ENCODE measurements at places on chromosomes 3 and 15.

DNA sequence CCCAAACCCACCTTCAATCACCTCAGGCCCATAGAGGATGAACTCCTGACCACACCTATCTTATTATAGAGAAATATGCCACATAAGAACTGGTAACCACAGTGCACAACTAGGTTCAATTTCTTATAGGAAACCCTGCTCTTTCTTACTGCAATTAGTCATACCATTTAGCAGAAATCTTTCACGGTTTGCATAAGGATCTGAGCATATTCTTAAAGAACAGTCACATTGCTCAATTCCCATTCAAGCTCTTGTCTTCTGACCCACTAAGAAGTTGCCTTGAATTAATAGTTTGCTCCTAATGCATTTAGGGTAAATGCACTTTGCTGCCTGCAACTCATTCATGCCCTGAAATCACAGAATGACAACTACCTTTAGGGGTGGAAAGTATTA lies 9.2 kb downstream of the ERC2 start:
- no peak for DNase-seq

DNA sequence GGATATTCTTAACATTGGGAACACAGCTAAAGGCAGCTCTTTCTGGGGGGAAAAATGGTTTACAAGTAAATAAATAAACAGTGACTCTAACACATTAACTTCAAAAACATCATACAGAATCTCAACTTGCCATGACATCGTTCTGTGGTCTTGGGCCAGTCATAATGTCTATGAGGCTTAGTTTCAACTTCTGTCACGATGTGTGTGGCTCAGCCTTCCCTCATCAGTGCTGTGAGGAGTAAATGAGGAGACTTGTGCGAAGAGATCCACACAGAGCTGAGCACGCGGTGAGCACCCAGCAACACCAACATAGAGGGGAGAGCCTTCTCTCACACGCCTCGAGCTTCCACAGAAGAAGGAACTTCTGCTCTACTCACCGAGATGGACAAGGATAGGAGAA lies 49.0 kb downstream of the DZIP1L start:
- DNase-seq: no peak

- no peak for DNase-seq
Observed at GRCh38 chr3:46110701-46111493, 83.6 kb upstream of the XCR1 start.

GRCh38 chr3:69540706-69541581 lies 155.1 kb upstream of the FRMD4B start:
- DNase-seq: no peak

DNA sequence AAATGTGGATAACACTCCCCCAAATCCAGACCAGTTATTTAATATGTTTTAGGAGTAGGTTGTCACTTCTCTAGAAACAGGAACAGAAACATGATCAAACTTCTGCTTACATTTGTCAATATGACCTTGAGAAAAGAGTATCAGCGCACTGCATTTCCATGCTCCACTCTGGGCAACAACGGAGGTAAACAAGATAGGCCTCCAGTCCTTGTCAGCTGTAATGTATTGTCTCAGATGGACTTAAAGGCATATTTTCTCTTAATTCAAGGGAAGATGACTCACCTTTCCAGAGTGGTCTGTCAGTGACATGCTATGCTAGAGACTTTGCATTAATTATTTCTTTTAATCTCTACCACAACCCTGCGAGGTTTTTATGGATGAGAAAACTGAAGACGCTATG lies 51.6 kb upstream of the TCF12 start:
- no peak for DNase-seq

GRCh38 chr3:186933816-186934215 lies 3.5 kb downstream of the ST6GAL1 start:
- DNase-seq: no peak

- DNase-seq: no peak
Observed at GRCh38 chr3:51075221-51075775, 309.8 kb upstream of the MANF start.
